K562 (cell line): ENCODE measurements at places on chromosomes 3 and 15.
A peak's percentile ranks its signal among the peaks of the same experiment; 100 is the strongest.

DNA sequence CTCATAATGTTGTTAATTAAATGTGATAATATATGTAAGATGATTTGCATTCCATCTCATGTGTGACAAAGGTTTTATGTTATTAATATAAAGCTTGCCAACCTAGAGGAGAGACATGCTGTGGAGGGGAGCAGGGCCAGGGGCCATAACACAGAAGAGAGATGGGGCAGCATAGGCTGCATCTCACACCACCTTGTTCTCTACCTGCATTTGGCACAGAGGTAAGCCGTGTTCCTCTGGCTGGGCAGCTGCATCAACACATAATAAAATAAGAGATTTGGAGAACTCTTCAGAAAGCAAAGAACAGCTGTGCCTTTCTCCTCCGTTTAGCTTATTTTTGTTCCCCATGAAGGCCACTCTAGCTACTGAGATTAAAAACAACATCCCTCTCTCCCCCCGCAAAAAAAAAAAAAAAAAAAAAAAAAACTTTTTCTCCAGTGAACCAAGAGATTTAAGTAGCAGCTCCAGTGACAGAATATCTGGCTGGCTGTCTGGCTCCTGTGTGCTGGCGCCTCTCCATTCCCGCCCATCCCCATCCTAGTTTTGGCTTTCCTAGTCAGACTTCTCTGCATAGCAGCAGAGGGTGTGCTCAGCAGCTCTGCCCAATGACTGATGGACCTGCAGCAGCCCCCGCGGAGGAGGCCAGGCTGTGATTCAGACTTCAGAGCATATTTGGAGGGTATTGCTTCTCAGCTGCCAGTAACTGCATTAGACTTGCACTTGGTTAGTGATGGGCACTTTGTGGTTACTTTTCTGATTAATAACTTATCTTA lies 52.2 kb upstream of the STXBP5L start:
- DNase-seq, result no peak

GRCh38 chr15:98775498-98776230 lies 127.3 kb downstream of the IGF1R start:
- no peak for DNase-seq

DNA sequence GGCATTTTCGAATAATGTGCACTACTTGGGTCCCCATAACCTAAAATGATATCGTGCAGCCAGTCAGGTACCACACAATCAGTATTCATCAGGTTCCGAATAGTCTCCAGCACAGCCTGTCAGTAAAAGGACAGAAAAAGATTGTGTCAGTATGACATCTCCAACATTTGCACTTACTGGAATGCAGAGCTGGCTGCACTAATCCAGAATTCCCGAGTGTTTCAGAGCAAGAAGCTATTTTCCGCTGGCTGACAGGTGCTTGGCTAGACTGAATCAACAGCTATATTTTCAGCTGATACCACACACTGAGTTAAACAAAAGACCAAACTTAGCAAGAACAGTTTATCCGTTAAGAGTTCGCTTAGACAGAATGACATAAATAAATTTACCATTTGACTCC lies 68.8 kb downstream of the AQR start:
- no peak for DNase-seq

DNA sequence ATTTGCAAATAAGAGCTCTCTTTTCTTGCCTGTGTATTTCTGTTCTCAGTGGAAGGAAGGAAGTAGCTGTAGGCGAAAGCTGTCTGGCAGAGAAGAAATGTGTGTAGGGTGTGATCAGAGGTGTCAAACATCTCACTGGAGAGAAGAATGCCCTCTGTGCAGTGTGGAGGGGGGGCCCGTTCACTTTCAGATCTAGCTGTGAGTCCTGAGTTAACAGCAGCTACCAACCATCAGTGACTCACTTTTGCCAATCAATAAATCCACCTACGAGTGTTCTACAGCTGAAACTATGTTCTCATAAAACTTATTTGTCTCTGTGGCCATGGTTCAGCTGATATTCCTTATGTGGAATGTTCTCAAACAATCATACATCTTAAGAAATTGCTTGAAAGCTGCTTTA lies 103.7 kb downstream of the FRMD4B start:
- DNase-seq, result no peak

- no peak for DNase-seq
Measured at GRCh38 chr3:126941721-126942270, 41.1 kb upstream of the PLXNA1 start.

- no peak for DNase-seq
Measured at GRCh38 chr3:94317017-94317416, 254.2 kb downstream of the NSUN3 start.

DNA sequence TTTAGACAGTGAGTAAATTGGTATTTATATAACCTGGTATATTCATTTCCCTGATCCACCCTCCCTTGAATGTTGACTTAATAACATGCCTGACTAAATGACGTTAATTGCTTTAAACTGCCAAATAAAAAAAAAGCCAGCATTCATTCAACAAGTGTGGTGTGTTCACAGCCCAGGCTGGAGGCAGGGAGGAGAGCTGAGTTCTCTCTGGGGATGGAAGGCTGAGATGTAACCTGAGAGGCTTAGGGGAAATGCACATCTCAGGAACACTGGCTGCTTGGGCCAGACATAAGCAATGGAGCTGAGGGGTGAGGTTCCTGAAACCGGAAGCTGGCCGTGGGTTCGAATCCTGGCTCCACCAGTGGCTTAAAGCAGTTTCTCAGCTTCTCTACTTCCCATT lies 17.3 kb downstream of the CACNA2D3 start:
- no peak for DNase-seq

DNA sequence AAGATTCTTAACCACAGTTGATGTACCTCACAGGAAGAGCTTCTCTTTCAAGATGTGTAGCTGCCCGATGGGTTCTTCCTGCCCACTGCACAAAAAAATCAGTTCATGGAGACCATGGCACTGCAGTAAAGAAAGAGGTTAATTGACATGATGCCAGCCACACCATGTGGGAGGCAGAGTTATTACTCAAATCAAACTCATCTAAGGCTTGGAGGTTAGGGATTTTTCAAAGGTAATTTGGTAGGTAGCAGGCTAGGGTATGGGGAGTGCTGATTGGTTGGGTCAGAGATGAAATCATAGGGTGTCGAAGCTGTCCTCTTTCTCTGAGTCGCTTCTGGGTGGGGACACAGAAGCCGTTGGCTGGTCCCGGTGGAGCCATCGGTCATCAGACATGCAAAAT lies 57.4 kb upstream of the BDH1 start:
- DNase-seq, result no peak

DNA sequence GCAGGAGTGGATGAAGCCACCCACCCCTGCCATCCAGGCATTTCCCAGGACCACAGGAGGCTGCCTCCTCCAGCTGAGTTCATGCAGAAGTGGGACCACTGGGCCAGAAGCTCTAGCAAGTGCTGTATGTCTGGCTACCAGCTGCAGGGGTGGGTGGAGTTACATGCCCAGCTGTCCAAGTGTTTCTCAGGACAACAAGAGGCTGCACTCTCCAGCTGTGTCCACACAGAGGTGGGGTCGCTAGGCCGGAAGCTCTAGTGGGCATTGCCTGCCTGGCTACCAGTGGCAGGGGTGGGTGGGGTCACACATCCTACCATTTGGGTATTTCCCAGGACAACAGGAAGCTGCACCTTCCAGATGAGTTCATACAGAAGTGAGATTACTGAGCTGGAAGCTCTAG lies 234.0 kb upstream of the PPP2R3A start:
- DNase-seq, result no peak

GRCh38 chr15:43826508-43827341 lies at the start of gene WDR76:
TSS of gene WDR76 (plus strand) at chr15:43827002. CDS start at chr15:43827033, 31 bp downstream.
- DNase-seq, result peak; percentile 91

- no peak for DNase-seq
Measured at GRCh38 chr15:68271854-68272471, 5.6 kb upstream of the FEM1B start.

DNA sequence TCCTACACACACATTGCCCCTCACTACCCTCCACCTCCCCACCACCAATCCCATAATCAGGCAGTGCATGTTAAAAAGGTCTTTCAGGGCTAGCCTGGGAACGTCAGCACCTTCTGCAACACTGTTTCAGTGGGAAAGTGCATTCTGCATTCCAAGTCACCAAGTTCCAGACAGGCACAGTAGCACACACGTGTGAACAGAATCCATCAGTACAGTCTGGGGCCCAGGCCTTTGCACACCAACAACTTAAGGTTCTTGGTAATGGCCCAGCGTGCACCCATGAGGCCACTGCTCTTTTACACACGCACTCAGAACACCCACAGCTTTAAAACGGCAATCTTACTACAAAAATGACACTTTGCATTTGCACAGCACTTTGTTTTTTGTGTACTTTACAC lies 1.2 kb downstream of the ANXA2 start:
- DNase-seq, result no peak

DNA sequence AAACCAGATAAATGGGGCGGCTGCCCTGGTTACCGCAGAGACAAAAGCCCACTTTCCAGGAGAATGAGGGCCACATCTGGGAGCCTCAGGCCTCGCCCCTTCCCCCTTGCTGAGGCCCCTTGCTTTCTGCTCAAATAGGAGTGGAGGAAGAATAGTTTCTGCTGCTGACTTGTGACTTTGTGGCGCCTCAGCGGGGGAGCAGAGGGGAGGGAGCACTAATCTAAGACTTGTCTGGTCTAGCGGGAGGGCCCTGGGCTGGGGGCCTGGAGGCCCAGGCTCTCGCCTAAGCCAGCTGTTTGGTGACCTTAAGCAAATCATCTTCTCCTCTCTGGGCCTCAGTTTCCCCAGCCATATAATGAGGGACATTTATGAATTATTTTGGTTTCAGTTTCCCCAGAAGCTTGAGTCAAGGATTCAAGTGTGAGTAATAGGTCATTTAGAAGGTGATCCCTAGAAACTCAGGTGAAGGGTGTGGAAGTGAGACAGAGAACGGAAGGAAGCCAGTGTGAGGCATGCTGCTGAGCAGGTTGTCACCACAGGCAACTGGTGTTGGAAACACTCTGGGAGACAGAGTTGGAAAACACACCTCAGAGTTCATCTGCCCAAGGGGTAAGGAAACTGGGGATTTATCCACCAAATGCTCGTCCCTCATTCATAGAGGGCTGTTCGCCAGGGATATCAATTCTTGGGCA lies 25.9 kb upstream of the SMAD3 start:
- peak; percentile 39 for DNase-seq

GRCh38 chr3:22101811-22102210 lies 350.8 kb upstream of the ZNF385D start:
- no peak for DNase-seq

GRCh38 chr3:71080517-71081083 lies 502.9 kb downstream of the FOXP1 start:
- no peak for DNase-seq

GRCh38 chr15:68228971-68229385 lies 550 bp downstream of the CLN6 start:
- DNase-seq, result no peak

DNA sequence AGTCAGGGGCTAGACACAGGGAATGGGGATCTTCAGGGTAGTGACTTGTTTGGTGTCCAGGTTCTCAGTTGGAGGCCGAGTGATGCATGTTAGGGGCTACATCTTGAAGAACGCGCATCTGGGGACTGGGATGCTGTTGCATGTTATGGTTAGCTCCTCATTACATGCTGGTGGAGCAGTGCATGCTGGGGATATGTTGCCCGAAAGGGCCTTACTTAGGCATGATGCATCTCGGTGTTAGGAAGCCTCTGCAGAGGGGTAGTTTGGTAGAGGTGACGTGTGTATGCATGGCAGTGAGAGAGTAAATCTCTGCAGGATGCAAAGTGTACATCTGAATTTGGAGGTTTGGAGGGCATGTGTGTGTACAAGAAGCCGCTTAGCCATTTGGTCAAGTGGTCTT lies 2.4 kb downstream of the EIF4G1 start:
- DNase-seq, result no peak

GRCh38 chr15:58446521-58446920 lies 14.7 kb downstream of the LIPC start:
- no peak for DNase-seq

- DNase-seq, result peak; percentile 90
Measured at GRCh38 chr15:52021128-52021671, 2.2 kb downstream of the MAPK6 start.

DNA sequence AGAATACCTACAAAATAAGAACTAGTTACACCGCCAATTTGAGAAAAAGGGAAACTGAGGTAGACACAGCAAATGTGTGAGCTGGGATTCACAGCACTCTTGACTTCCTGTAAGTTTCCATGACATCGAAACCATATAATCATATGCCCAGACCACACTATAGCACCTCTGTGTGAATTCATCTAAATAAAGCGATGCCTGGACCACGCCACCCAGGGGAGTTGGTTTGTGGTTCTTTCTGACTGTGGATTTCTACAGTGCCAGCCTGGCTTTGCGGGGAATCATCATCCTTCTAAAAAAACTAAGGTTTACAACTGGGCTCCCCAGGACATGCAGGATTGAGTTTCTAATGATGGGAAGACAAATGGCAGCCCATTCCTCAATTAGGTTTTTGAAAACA lies 23.5 kb upstream of the CA12 start:
- no peak for DNase-seq

DNA sequence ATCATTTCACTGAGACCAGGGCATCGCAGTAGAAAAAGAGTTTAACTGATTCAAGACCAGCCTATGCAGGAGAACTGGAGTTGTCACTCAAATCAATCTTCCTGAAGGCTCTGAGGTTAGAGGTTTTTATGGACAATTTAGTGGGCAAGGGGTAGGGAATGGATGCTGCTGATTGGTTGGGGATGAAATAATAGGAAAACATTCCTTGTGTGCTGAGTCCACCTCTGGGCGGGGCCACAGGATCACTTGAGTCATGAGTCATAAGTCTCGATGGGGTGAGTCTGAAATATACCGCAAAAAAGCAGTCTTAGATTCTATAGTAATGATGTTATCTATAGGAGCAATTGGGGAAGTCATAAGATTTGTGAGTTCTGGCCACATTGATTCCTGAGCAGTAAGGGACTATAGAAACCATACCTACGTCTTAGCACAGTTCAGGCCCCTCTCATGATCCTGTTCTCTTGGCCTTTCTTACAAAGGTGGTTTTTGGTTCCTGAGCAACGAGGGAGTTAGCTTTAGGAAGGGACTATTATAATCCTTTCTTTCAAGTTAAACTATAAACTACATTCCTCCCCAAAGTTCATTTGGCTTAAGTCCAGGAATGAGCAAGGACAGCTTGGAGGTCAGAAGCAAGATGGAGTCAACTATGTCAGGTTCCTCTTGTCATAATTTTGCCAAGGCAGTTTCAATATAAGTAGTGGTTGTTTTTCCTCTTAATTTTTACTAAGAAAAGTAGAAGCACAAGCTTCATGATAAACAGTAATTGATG lies 2.7 kb upstream of the OPA1 start:
- DNase-seq, result peak; percentile 72

- DNase-seq, result no peak
Measured at GRCh38 chr3:14652-15051, 181.9 kb upstream of the CHL1 start.

- no peak for DNase-seq
Measured at GRCh38 chr3:62414786-62415185, 41.4 kb upstream of the FEZF2 start.
